ENCODE measurements at places on chromosomes 3 and 15.

DNA sequence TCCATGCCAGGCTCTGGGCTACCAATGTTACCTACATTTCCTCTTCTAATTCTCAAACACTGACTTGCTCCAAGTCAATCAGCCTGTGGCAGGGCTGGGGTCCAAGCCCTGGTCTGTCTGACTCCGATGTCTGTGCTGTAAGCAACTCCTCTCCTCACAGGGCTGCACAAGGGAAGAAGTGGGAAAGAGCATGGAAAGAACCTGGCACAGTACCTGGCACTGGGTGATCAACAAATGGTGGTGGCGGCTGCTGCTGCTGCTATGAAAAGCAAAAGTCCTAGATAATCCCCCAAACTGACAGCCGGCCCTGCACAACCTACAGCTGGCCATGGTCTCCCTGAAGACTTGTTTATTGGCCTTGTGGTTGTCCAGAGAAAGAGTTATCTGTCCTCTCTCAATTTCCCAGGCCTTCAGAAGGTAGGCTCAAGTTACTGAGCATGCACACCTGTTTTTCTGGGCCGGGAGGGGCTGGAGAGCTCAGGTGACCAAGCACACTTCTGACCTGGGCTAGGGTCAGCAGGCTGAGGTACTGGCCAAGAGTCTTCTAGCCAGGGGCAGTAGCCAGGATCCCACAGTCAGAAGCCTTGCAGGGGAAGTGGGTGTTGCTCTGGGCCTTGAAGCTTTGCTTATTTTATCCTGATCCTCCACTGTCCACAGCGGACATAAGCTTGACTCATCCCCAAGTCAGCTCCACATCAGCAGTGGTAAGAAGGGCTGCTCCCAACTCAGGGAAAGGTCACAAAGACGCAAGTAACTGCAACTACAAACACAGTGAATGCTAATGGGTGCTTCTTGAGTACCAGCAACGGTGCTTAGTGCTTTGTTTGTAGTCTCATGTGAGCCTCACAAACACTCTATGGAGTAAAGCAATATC, 35.3 kb upstream of the KY start:
- DNase-seq, result no peak

DNA sequence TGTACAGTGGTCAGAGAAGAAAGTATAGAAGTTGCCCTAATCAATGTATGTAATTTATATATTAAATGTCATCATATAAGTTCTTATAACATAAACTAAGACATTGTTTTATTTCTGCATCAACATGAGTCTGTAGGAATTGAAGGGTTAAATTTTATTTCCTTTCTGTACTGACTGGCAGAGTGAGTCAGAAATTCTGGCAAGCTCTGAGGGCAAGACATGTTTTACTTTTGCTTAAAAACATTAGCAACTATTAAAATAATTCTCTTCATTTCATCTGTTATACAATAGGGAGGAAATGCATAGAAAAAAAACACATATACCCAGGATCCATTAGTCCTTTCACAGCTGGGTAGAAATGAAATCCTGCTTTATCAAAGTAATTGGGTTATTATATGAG, 171.4 kb upstream of the ALCAM start:
- DNase-seq, result no peak

GRCh38 chr3:45915518-45916231, 27.6 kb upstream of the CXCR6 start:
- DNase-seq, result peak; percentile 51

- no peak for DNase-seq
Measured at GRCh38 chr15:98787936-98788757, 139.8 kb downstream of the IGF1R start.

- DNase-seq, result no peak
Measured at GRCh38 chr3:3102751-3103150, 7.4 kb downstream of the IL5RA start.

DNA sequence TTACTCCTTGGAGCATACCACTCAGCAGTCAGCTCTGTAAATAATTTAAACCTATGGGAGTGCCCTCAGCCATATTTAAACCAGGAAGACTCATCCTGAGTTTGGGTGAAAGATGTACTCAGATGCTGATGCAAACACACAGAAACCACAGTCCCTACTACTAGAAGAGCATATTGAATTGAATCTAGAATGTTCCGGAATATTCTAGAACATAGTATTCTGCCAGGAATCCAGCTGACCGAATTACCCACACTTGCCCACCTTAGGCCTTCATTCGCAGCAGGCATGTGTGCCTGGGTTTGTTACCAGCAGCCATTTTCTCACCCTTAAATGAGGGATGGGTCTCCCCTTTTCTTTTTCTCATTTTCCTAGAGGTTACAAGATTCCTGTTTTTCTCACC, 202.4 kb upstream of the ICE2 start:
- no peak for DNase-seq

DNA sequence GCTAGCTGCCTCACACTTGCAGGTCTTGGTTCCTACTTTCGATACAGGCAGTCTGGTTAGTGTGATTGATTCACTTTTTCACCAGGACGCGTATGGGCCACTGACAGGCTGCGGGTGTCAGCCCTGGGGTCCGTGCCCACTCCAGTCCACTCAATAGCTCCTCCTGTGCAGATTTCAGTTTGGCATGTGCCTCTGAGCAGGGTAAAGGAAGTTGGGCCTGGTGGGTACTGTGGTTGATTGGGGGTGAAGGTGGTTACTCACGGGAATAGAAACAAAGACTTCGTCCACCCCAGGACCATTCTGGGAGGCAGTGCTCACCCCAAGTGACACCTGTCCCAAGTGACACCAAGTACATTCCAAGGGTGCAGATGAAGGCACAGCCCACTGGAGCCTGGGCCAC, 62.3 kb downstream of the EPHB1 start:
- DNase-seq, result no peak

DNA sequence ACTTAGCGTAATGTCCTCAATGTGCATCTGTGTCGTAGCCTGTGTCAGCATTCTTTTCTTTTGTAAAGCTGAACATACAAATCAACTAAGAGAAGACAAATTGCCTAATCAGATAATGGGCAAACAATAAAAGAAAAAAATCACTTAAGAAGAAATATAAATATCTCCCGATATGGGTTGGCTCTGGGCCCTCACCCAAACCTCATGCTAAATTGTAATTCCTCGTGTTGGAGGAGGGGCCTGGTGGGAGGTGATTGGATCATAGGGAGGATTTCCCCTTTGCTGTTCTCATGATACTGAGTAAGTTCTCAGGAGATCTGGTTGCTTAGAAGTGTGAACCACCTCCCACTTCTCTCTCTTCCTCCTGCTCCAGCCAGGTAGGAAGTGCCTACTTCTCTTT, 285.0 kb upstream of the LYSMD4 start:
- no peak for DNase-seq

DNA sequence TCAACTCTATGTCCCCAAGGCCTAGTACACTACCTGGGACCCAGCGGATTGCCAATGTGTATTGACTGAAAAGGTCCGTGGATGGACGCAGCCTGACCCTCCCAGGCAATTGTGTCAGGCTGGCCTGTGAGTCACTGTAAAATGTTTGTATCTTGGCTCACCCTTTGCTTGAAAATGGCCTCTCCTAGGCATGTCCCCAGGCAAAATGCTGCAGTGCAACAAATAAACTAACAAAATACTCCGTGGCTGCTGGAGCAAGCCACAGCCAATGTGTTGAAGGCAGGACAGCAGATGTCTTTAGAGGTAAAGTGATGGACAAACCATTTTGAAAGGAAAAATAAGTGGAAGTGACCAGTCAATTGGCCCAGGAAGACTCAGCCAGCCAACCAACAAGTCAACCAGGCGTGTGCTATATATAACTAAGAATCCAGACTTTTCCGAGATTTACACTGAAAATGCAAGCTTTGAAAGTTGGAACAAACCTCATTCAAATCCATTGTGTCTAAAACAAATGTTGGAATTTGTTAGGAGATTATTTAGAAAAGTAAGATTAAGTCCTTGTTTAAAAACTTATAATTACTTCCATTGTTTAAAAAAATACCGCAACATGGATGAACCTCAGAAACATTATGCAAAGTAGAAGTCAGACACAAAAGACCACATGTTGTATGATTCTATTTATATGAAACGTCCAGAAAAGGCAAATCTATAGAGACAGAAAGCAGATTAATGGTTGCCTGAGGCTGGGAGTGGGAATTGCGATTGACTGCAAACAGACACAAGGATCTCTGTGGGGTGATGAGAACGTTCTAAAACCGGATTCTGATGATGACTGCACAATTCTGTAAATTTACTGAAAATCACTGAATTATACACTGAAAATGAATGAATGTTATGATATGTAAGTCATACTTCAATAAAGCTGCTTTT, 191.2 kb downstream of the TLE3 start:
- DNase-seq, result no peak

- DNase-seq, result no peak
Measured at GRCh38 chr3:127392156-127392490, 104.3 kb upstream of the PRR20G start.

- DNase-seq, result no peak
Measured at GRCh38 chr15:85792102-85792731, 2.5 kb downstream of the KLHL25 start.

DNA sequence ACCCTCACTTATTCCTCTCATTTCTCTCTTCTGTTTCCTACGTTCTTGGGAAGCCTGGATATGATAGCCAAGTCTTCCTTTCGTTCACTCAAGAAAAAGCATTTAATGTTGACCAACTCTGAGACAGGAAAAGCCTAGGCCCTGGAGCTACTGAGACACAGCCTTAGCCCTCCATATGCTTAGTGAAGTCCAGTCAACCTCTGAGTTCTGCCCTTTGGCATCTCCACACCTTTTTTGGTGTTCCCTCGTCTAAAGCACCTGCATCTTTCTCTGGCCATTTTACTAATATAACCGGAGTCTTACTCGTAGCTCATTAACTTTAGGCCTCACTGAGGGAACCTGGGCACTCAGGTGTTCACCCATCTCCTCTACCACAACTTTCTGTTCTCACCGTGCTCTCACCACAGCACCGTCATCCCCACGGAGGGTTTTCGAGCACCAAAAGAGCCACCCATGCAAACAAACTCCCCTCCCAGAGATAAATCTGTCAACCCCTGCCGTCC, 632 bp downstream of the MTHFS start:
- DNase-seq, result peak; percentile 3

GRCh38 chr3:46124216-46125177, 83.6 kb downstream of the CCR1 start:
- no peak for DNase-seq

DNA sequence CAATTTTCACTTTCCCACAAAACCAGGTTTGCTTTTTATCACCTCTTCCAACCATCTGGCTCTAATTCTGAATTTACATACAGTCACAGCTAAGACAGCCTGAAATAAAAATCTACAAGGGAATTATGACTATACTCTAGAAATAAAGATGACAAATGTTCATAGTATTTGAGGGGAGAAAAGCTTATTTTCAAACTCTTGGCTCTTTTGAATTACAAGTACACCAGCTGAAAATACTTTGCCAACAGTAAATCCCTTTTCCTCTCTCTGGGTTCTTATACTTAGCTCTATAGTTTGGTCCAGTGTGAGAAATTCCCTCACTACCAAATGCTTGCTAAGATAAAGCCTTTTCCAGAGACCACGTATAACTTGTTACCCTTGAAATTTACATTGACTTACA, 1037.9 kb downstream of the ROBO1 start:
- no peak for DNase-seq

DNA sequence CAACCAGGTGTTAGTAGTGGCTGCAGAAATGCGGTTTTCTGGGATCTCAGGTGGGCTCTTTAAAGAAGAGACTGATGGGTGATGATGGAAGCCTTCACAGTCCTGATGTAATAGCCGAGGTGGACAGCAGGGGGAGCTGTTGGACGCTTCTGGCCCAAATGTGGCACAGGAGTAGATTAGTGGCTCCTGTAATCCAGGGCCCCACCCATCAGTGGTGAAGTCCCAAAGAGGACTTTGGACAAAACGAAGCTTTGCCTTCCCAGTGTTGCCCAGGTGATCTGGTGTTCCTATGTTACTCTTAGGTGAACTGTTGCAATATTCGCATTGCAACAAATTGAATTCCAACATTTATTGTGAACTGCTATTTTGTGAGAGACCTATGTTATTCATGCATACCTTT, 31.8 kb upstream of the MYZAP start:
- peak; percentile 47 for DNase-seq

DNA sequence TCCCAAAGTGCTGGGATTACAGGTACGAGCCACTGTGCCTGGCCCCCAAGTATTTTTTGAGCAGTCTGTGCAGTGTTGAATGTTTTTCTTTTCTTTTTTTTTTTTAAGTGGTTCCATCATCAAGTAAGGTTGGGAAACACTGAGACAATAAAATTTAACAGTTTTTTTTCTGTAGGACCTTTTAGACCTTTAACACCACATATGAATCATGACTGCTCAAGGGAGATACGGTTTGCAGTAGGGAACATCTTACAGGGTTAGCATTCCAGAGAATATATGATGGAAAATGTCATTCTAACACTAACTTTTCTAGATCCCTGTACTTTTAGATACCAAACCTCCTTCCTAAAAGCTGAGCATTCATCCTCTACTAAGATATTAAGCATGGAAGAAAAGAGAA, 41.7 kb downstream of the SNX4 start:
- DNase-seq, result no peak

DNA sequence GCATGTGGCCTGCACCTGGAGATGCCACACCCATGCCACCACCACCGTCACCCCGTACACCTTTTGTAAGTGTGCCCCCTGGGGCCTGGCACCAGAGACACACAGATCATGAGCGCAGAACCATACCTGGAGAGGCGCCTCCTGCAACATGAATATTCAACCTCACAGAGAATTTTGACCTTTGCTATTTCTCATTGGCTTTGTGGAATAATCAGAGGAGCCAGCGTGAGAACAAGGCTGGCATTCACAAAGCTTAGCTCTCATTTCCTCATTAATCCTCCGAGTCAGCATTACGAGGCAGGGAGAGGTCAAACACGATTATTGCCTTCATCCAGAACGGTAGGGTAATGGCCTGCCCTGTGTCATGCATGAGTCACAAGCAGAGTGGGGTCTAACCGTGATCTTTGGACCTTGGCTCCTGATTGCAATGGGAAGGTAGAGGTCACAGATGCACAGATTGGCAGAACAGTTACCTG, 73.0 kb upstream of the POMGNT2 start:
- DNase-seq, result no peak

DNA sequence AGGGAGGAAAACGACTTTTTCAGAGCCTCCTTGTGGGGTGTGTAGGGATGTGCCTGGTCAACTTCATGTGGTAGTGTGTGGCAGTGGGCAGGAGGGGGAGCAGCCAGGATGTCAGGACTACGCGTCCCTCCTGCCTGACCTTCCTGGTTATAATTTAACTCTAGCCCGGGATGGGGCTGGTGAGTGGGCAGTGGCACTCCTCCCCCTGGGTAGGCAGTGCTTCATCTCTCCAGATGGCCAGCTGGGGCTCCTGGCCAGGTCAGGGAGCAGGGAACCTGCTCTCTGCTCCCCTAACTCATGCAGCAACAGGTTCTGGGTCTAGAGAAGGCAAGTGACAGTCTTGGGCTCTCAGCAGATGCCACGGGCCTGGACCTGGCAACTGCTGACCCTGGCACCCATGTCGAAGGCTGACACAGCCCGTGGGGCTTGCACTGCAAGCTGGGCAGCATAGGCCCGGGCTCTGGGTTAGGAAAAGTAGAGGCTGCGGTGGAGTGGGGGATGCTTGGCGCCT, 2.6 kb downstream of the ITIH4 start:
- DNase-seq, result no peak

Measured in stimulated activated CD8-positive, alpha-beta memory T cell treated with anti-CD3 and anti-CD28 coated beads, Interleukin-7, amount 100 ng/mL, for 1 hour (primary cell).